ENCODE measurements at places on chromosomes 7 and 10.

DNA sequence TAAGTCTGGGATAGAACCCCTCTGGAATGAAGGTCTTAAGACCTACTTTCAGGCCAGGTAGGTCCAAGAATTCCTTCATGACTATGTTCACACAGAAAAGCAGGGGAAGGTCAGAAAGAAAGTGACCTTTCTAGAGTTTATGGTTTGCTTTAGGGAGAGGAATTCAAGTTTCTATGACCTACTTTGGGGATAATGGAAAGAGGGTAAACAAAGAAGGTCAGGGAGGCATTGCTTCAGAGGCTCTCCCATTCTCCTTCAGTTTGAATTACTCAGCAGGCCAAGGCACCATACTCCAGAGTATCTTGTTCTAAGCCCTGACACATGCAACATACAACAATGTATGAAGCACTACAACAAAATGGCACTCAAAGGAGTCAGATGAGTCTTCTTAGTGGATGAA is 11.5 kb upstream of the MACC1 start:
- DNase-seq: no peak

- no peak for DNase-seq
Measured at GRCh38 chr7:16880554-16880953, 1.2 kb downstream of the AGR3 start.

DNA sequence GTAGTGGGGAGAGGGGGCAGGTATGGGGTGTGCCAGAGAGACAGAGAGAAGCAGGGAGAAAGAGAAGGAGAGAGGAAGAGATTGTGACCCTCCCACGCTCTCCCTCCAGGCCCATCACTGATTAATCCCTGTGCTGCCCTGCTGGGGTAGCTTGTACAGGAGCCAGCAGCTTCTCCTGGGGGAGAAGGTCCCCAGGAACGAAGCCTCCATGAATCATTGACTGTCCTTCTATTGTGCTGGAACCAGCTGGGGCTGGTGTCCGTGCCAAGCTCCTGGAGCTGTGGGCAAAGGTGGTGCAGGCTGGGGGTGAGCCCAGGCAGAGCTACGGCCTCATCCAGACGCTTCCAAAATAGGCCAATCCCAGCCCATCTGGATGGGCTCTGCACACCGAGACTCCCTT is 20.9 kb downstream of the AQP1 start:
- DNase-seq: no peak

GRCh38 chr10:116201011-116201410 is 72.0 kb downstream of the GFRA1 start:
- DNase-seq: peak; percentile 17

DNA sequence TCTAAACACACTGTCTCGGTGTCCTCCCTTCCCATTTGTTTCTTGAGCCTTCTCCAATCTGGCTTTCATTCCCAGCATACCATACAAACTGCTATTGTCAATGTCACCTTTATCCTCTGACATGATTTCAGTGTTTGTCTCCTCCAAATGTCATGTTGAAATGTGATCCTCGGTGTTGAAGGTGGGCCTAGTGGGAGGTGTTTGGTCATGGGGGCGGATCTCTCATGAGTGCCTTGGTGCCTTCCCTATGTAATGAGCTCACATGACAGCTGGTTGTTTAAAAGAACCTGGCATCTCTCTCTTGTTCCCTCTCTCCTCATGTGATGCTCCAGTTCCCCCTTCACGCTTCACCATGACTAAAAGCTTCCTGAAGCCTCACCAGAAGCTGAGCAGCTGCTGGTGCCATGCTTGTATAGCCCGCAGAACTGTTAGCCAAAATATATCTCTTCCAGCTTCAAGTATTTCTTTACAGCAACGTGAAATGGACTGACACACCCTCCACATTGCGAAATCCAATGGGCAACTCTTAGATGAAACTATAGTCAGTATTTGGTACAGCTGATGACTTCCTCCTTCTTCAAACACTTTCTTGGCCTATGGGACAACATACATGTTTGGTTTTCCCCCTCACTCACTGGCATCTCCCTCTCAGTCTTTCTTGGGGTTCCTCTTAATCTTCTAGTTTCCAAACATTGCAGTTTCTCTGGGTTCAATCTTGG is 27.8 kb downstream of the RNLS start:
- DNase-seq: no peak

DNA sequence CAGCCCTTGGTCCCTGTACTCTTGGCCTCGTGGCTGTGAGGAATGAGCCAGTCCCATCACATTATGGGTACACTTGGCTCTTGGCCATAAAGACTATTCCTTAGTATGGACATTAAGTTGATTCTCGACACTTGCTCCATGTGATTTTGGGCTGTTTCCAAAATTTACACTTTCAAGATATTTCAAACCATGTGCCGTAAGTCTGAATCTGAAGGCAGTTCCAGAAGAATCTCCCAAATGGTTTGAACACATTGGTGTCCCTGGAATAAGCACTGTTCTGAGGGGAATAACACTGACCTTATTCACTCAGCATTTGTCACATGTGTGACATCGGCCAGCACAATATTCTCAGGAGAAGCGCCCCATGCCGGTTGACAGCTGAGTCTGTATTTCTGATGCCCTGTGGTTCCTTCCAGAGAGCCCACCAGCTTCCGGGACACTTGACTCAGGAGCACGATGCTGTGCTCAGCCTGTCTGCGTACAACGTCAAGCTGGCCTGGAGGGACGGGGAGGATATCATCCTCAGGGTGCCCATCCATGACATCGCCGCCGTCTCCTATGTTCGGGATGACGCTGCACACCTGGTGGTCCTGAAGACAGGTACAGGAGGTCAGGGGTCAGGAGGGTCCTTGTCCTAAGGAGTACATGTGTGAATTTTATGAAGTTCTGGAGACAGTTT is 24.6 kb downstream of the NACAD start:
- DNase-seq: no peak

DNA sequence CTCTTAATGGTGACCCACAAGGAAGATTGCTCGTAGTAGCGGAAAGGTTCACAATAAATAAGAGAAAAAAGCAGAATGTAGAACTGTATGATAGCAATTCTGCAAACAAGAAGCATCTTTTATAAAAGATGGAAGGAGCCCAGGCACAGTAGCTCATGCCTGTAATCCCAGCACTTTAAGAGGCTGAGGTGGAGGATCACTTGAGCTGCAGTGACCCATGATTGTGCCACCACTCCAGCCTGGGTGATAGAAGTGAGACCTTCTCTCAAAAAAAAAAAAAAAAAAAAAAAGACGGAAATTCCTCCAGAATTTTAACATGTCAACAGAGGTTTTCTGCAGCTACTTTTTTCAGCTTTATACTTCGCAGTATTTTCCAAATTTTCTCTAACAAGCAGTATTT is 13.2 kb downstream of the GATAD1 start:
- DNase-seq: no peak

DNA sequence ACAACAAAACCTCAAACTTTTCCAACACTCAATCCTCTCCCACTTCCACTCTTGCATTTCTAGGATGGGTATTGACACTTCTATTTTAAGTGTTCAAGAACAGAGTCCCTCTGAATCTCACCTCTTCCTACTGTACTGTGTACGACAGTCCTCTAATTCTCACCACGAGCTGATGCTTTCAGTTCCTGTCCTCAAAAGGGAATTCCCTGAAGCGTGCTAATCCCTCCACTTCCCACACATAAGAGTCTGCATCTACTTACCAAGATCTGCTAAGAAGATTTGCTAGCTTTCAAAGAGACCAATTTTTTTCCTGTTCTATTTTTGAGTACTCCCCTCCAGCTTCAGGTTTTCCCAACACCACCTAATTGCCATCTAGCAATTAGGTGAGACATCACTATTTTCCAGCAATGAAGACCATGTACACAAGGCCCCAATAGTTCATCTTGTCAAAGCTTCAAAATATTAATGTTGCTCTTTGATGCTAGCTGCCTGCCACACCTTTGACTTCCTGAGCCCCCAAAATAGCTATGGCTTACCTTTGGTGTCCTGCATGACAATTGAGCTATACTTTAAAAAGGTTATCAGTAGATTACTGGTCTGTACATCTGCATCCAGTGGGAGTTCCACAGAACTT is 54.4 kb downstream of the ARMH3 start:
- DNase-seq: no peak

GRCh38 chr7:112110651-112111050 is 95.5 kb downstream of the DOCK4 start:
- no peak for DNase-seq

DNA sequence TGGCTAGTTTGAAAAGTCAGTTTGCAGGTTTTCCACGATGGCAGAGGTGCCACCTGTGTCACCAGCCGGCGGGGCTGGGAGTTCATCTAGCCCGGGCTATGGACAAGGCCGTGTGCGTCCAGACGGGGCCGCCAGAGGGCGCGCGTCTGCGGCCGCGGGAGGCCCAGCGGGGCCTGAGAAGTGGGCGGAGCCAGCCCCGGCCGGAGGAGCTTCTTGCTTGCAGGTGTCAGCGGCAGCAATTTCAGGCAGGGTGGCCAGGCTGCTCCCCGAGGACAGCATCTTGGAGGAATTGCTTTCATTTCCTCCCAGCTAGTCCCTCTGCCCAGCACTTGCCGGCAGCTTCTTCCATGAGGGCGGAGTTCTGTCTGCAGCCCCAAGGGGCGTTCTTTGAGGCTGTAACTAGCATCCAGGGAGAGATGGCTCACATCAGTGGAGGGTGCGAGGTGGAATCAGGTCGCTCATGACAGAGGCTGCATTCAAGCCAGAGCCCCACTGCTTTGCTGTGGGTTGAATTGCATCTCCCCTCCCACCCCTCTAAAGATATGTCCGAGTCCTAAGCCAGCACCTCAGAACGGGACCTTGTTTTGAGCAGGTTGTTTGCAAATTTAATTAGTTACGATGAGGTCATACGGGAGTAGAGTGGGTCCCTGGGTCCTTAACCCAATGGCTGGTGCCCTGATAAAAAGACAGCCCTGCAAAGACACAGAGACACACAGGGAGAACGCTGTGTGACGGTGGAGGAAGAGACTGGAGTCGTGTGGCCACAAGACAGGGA is 85.9 kb upstream of the MKI67 start:
- no peak for DNase-seq

- no peak for DNase-seq
Measured at GRCh38 chr10:125217990-125218675, 57.8 kb upstream of the CTBP2 start.

GRCh38 chr10:128210215-128211063 is 84.2 kb upstream of the MKI67 start:
- no peak for DNase-seq

GRCh38 chr10:127376071-127376470 is 173.0 kb upstream of the NPS start:
- no peak for DNase-seq

DNA sequence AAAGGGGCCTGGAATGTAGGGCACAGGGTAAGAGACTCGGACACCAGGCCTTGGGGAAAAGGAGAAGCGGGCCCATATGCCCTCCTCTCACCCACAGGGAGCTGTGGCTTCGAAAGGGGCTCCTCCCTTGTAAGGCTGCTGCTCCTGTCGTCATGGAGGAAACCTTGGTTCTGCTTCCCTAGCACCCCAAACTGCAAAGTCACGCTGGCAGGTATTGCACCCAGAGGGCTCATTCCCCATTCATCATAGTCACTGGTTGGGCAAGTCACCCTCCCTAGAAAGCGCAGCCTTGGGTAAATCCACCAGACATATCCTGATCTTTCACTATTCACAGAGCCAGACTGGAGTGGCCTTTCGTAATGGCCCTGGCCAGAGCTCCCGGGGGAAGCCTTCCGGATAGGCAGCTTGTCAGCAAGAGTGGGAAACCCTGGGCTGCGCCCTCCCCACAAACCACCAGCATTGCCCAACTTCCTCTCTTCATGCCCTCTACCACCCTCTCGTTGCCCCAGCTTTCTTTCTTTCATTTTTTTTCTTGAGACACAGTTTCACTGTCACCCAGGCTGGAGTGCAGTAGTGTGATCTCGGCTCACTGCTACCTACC is 121.0 kb downstream of the HIP1 start:
- no peak for DNase-seq

DNA sequence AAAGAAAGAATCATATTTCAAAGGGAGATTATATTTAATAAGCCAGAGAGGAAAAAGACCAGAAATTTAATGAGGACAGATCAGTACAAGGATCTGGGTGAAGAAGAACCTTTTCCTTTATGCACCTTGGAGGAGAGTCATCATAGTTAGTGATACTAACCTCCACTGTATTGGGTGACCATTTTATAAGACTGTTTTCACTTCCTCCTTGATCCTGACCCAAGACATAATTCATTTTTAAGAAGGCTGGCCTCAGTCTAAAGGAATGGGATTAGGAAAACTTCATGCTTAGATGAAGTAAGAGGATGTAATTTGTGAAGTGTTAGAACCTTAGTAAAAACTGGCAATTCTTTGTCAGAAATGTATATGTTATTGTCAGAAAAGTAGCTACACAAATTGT is 68.6 kb downstream of the ADAM22 start:
- DNase-seq: no peak

DNA sequence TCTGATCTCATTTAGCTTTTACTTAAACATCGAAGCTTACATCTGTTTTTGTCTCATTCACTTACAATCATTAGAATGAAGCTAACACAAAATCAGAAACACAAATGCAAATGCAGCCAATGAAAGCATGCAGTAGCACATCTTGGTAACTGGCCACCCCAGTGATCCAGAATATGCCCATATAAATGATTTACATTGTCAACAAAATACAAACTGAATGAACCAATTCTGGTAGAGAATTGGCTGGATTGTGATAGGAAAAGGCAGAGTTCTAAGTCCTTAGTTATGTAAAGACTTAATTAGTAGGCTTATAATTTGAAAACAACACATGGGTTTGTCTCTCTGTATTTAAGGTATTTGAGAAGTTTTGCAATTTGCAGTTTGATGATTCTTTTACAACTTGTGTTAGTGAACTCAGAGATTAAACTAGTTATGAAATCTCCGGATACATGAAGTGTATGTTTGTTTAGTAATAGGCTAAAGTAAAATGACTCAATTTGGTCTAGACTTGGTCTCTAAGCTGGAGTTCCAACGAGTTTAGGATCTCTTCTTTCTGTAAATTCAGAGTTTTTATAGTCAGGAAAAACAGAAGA is 21.2 kb downstream of the TECTB start:
- DNase-seq: peak; percentile 41

GRCh38 chr7:84583331-84583730 is 388.7 kb upstream of the SEMA3A start:
- DNase-seq: no peak

DNA sequence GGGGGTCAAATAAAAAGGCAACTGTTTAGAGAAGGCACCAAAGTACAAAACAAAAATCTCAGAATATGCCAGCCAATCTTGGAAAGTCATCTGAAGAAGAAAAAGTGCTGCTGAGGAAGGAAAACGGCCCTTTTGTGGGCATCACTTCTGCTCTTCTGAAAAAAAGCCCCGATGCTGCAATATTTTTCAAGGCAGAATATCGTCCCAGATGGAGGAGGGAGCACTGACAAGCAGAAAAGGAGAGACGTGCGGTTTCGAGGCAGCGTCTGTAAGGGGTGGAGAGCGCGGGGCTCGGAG is 959 bp upstream of the ATRNL1 start:
- no peak for DNase-seq
